ENCODE measurements at places on chromosomes 1 and 21.

- no peaks in the 10 kb centered on the region for H3K4me1 ChIP-seq
- DNase-seq, result no peak
- H3K36me3 ChIP-seq, result no peaks in the 10 kb centered on the region
- no peak overlapping the region for H3K27ac ChIP-seq
Observed at GRCh38 chr1:179448437-179449149, 82.8 kb downstream of the AXDND1 start.

GRCh38 chr1:113941245-113941559, 12.1 kb downstream of the HIPK1 start:
- peaks cover 3% of the 10 kb centered on the region for H3K4me1 ChIP-seq
- H3K27ac ChIP-seq, result no peak overlapping the region
- H3K27me3 ChIP-seq, result no peaks in the 10 kb centered on the region
- DNase-seq, result no peak
- no peak overlapping the region for H3K4me3 ChIP-seq
- H3K36me3 ChIP-seq, result no peaks in the 10 kb centered on the region

- no peaks in the 10 kb centered on the region for H3K4me1 ChIP-seq
- H3K27ac ChIP-seq, result no peak overlapping the region
- no peak for DNase-seq
- H3K27me3 ChIP-seq, result no peaks in the 10 kb centered on the region
- no peak overlapping the region for H3K4me3 ChIP-seq
Observed at GRCh38 chr1:169184812-169185211, 78.3 kb downstream of the ATP1B1 start.

DNA sequence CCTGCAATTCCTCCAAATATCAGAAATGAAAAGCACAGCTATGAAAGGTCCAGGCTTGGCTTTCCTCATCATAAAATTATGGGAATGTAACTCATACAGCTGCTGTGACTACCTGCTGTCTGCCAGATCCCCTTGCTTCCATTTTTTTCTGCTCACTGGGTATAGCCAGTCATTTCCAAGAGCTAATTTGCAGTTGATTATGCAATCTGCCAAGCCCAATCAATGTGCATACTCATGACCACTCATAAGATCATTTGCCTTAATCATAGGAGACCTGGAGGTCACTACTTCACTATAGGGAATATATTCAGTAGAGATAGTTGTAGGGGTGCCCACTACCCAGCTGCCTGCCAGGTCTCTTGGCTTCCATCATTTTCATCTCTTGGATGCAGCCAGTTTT, 417.7 kb upstream of the ZRANB2 start:
- H3K27ac ChIP-seq, result no peak overlapping the region
- H3K4me1 ChIP-seq, result no peaks in the 10 kb centered on the region
- H3K36me3 ChIP-seq, result no peaks in the 10 kb centered on the region
- H3K4me3 ChIP-seq, result no peak overlapping the region

DNA sequence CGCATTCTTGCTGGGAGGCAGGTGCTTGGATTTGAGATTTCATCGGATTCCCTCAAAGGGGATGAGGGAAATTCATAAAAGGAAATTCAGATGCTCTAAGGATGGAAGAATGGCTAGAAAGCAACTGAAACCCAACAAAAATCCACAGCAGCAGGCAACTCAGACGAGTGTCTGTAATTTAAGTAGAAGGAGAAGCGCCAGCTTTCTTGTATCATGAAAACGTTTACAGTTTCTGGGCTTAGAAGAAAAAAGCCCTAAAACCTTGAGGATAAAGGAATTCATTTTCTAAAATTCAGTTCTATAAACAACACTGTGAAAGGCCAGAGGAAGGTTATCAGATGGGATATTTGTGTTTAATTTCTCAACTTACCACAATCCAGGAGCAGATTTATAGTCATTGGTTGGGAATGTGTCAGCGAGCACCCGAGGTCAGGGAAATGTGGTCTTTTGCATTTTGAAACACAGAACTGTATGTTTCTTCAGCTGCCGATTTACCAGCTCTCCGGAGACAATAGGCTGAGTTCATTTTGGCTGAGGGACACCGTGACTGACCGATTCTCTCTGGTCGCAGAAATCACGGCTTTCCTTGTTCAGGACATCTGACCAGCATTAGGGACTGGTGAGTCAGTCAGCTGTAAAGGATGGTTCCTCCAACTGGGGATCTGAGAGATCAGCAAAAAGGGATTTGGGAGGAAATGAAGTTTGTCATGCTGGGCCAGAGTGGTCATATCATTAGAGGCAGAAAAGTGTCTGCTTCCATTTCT, 111.6 kb upstream of the ERRFI1 start:
- H3K27ac ChIP-seq, result peak overlapping the region; percentile 42
- peaks cover 34% of the 10 kb centered on the region for H3K4me1 ChIP-seq
- no peaks in the 10 kb centered on the region for H3K27me3 ChIP-seq

- no peak for DNase-seq
- no peak overlapping the region for H3K4me3 ChIP-seq
- no peaks in the 10 kb centered on the region for H3K4me1 ChIP-seq
Observed at GRCh38 chr1:229485318-229485717, 22.8 kb downstream of the NUP133 start.

- no peaks in the 10 kb centered on the region for H3K27me3 ChIP-seq
- no peaks in the 10 kb centered on the region for H3K36me3 ChIP-seq
- H3K4me3 ChIP-seq, result no peak overlapping the region
- peaks cover 30% of the 10 kb centered on the region for H3K4me1 ChIP-seq
- no peak for DNase-seq
Observed at GRCh38 chr1:23578311-23578996, 19.2 kb upstream of the ID3 start.

GRCh38 chr1:208257351-208257750, 13.2 kb upstream of the PLXNA2 start:
- H3K36me3 ChIP-seq, result no peaks in the 10 kb centered on the region
- no peak overlapping the region for H3K4me3 ChIP-seq
- H3K4me1 ChIP-seq, result no peaks in the 10 kb centered on the region
- DNase-seq, result no peak
- no peaks in the 10 kb centered on the region for H3K27me3 ChIP-seq

DNA sequence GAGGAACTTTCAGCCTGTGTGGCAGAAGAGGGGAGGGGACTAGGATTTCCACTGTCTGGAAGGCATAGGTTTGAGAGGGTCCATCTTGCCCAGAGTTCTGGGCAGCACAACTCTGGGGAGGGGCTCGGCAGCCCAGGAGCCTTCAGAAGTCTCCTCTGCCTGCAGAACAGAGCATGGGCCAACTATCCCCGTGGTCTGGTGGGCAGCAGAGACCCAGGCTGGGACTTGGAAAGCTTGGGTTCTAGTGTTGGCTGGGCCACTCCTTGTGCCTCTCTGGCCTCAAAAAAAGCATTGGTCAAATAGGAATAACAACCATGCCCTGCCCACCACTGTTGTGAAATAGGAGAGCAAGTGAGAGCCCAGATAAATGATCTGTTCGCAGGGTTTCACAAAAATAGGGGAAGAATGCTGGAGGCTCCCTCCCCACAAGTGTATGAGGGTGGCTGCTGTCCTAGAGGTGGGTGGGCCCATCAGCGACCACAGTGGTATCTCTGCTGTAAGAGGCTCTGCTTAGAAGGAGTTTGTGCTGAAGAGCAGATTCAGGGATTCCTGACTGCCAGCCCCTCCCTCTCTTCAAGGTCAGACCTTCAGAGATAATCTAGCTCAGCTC, 8.9 kb downstream of the EPHA10 start:
- H3K4me3 ChIP-seq, result no peak overlapping the region
- DNase-seq, result no peak
- no peaks in the 10 kb centered on the region for H3K4me1 ChIP-seq
- H3K36me3 ChIP-seq, result no peaks in the 10 kb centered on the region
- no peak overlapping the region for H3K27ac ChIP-seq
- H3K27me3 ChIP-seq, result peaks cover 91% of the 10 kb centered on the region

GRCh38 chr1:233722212-233722979, 108.5 kb downstream of the KCNK1 start:
- DNase-seq, result no peak
- H3K36me3 ChIP-seq, result no peaks in the 10 kb centered on the region
- H3K4me3 ChIP-seq, result no peak overlapping the region

- no peak overlapping the region for H3K27ac ChIP-seq
- H3K27me3 ChIP-seq, result no peaks in the 10 kb centered on the region
- no peaks in the 10 kb centered on the region for H3K36me3 ChIP-seq
- DNase-seq, result no peak
- H3K4me1 ChIP-seq, result no peaks in the 10 kb centered on the region
- H3K4me3 ChIP-seq, result no peak overlapping the region
Observed at GRCh38 chr1:79711001-79711431, 704.5 kb upstream of the ADGRL4 start.

All from heart right ventricle (tissue), 16 donors.